Cerebellum (tissue), 4 donors: ENCODE measurements at places on chromosomes 5 and 9. TPM values are rescaled to one million over a fixed set of nuclear protein-coding genes. Genes with fewer than 3 reads are reported as not detected.

MARCHF11 gene
- 1.6 TPM for total RNA-seq

SLC46A2 gene
- 0.73 TPM for total RNA-seq

PCDH12 gene
- total RNA-seq: 4.2 TPM

FOXD4L4 gene
- total RNA-seq: 0.45 TPM

PCDHA6 gene
- total RNA-seq: 26.8 TPM

LRRC19 gene
- total RNA-seq: not detected

IFNB1 gene
- not detected for total RNA-seq

PLAC8L1 gene
- total RNA-seq: not detected

SLC6A7 gene
- 5.9 TPM for total RNA-seq

KLHL9 gene
- total RNA-seq: 54.4 TPM

PHF24 gene
- total RNA-seq: 12.0 TPM

SLC1A1 gene
- total RNA-seq: 16.7 TPM

ABCA1 gene
- 19.1 TPM for total RNA-seq

FAM221B gene
- not detected for total RNA-seq

RNF183 gene
- not detected for total RNA-seq

SLC34A1 gene
- total RNA-seq: not detected

ZNF454 gene
- total RNA-seq: 13.9 TPM

LRSAM1 gene
- total RNA-seq: 22.0 TPM

NR5A1 gene
- not detected for total RNA-seq

IRX4 gene
- total RNA-seq: 0.27 TPM

EDIL3 gene
- total RNA-seq: 72.4 TPM

ARSI gene
- 1.4 TPM for total RNA-seq

TAS2R1 gene
- 0.45 TPM for total RNA-seq

PCDHB10 gene
- total RNA-seq: 15.6 TPM

FBLL1 gene
- 20.9 TPM for total RNA-seq

CCL19 gene
- not detected for total RNA-seq

FSD1L gene
- total RNA-seq: 71.7 TPM

C5orf58 gene
- total RNA-seq: not detected

SLC27A6 gene
- total RNA-seq: 2.2 TPM

SHC3 gene
- total RNA-seq: 28.3 TPM

FRMD3 gene
- total RNA-seq: 11.3 TPM

ZNF367 gene
- total RNA-seq: 8.3 TPM

OLFM1 gene
- total RNA-seq: 68.8 TPM

FAM153A gene
- total RNA-seq: 10.1 TPM

RASEF gene
- 0.73 TPM for total RNA-seq

FOXI1 gene
- not detected for total RNA-seq

ORM1 gene
- not detected for total RNA-seq

SRP19 gene
- 32.0 TPM for total RNA-seq

BASP1 gene
- total RNA-seq: 210 TPM

UNC13B gene
- total RNA-seq: 21.1 TPM

MCC gene
- total RNA-seq: 61.1 TPM

ABCA2 gene
- 29.0 TPM for total RNA-seq

SLCO4C1 gene
- 0.45 TPM for total RNA-seq

SLC25A2 gene
- total RNA-seq: 0.36 TPM

IL5 gene
- total RNA-seq: not detected

CCDC152 gene
- total RNA-seq: 7.4 TPM

CXCL14 gene
- total RNA-seq: 0.73 TPM

FAM163B gene
- 2.7 TPM for total RNA-seq

TNFSF8 gene
- total RNA-seq: 0.18 TPM

LCNL1 gene
- total RNA-seq: 0.82 TPM
